ENCODE measurements at places on chromosomes 3 and 15.

DNA sequence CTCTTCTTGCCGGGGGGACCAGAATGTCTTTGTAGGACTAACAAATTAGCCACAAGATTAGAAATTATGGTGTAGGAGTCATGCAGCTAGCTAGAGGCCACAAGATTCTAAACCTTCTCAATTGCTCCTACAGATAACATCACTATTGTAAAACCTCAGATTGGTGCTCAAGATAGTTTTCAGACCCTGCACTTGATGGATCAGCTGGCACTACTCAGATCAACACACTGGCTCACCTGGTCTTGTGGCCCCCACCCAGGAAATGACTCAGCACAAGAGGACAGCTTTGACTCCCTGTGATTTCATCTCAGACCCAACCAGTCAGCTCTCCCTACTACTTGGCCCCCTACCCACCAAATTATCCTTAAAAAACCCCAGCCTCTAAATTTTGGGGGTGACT, 124.1 kb upstream of the RASGRP1 start:
- no peak for DNase-seq

DNA sequence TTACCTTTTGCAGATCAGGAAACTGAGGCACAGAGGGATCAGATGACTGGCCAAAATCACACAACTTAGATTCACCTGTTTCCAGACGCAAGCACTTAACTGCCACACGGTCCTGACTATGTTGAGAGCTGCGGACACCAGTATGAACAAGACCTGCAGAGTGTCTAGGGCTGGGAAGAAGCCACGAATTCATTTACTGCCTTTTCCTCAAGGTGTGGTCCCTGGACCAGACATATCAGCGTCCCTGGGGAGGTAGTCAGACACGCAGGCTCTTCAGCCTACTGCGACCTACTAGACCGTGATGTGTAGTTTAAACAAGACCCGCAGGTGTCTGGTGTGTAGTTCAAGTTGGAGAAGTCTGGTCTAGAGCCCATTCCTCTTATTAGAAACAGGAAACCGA, 541 bp upstream of the SLC6A11 start:
- no peak for DNase-seq

DNA sequence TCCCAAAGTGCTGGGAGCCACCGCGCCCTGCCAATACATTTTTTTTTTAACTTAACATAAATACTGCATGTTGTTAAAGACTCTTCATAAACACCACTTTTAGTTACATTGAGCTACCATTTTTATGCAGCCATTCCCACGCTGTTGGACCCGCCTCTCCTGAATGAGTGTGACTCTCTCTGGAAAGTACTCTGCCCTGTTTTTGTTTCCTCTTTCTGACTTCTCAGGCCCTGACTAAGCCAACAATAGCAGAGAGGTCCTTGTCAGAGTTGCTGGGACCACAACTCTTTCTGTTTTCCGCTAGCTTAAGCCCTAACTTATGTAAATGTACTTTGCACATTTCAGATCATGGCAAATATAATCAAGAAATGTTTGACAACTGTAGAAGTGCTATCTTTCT, 35.2 kb downstream of the PARP15 start:
- no peak for DNase-seq

- DNase-seq = no peak
Measured at GRCh38 chr15:45197512-45197911, 9.7 kb upstream of the SHF start.

DNA sequence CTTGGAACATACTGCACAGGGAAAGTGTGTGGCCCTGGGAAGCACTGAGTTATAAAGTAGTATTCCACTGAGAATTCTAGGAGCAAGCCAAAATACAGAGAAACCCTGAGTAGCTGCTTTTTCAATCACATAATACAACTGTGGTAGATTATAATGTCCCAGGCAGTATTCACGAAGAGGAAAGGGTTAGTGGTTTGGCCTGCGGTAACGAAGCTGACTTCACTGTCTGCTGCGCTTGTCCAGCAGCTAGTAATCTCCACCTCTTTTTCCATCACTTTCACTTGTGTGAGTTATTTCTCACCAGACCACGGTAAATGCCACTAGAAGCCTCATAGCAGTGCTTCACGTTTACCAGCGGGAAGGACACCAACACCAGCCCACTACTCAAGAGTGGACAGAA, 34.4 kb downstream of the RPL39L start:
- no peak for DNase-seq

DNA sequence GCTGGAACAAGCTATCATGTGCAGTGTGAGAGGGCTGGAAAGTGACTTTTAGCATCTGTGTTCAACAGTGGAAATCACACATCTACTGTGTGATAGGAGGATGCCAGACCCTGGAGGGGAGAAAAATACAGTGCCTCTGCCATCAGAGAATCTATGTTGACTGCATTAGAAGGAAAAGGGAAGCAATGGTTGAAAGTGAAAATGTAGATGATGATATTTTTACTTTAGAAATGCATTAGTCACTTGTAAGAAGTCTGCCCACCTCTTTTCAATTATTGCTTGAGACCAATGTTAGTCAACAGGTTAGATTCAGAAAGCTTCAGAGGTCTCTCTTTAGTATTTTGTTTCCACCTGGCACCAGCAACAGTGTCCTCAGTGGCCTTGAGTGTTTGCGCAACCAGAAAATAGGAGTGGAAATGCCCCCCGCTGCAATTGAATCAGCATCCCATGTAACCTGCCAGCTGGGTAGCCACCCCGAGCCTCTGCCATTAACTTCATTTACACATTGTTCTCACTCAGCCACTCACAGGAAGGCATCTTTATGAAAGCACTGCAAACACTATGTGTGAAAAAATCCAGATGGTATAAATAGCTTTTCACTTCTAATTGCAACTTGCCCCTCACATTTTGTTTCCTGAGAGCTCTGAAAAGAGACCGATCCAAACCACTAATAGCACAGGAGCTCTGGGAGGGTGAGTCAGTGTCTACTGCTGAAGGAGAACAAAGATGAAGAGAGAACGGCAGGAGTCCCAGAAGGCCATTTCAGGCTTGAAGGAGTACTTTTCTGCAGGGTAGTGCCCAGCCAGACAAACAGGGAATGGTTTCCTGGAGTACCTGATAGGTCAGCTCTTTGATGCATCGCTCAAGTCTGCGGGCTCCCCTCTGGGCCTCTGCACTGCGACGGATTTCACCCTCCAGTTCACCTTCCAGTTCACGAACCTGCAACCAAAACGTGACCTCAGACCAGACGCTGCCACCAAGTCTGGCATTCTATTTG, 92.1 kb downstream of the HHLA2 start:
- no peak for DNase-seq

- DNase-seq = no peak
Measured at GRCh38 chr3:159798951-159799350, 189.7 kb upstream of the IL12A start.

DNA sequence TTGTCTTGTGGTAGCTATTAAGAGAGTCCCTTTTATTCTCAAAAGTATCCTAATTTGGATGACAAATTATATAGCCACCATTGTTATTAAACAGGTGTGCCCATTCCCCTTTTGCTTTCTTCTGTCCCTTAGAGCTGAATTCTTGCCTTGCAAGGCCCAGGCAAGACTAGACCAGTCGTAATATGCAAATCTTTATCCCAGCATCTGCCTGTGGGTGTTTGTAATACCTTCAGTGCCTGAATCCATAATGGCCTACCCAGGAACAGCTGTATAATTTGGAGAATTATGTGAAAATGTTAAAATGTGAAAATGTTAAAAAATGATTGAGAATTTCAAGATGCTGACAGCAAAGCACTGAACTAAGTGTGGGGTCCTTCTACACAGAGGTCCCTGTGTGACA, 403.0 kb upstream of the RBMS3 start:
- DNase-seq = no peak

GRCh38 chr3:193149998-193150397, 91.0 kb upstream of the PLAAT1 start:
- peak; percentile 15 for DNase-seq

DNA sequence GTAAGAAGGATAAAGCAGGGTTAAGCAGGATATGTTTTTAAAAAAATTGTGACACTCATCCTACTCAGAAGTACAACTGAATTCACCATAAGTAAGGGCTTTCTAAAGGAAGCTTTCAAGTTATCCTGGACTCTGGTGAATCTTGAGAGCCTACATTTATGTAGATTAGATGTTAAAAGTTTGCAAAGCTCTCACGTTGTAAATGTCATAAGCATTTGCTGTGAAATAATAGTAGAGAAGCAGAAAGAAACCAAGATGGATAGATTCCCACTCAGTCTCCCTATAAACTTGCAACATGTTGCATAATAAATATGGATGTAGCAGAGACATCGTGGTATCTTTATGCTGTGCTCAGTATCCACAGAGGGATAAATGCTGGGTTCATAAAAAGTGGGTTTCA, 77.0 kb downstream of the LRRC3B start:
- DNase-seq = no peak

- no peak for DNase-seq
Measured at GRCh38 chr3:56275120-56275519, 193.1 kb downstream of the ERC2 start.

- no peak for DNase-seq
Measured at GRCh38 chr3:106573605-106574004, 704.8 kb upstream of the CBLB start.
